CD4-positive, CD25-positive, alpha-beta regulatory T cell (primary cell): ENCODE measurements at places on chromosomes 11 and 22.

- DNase-seq = no peak
These were observed 2.0 kb upstream of the OR51S1 start for GRCh38 chr11:4851033-4851432.

DNA sequence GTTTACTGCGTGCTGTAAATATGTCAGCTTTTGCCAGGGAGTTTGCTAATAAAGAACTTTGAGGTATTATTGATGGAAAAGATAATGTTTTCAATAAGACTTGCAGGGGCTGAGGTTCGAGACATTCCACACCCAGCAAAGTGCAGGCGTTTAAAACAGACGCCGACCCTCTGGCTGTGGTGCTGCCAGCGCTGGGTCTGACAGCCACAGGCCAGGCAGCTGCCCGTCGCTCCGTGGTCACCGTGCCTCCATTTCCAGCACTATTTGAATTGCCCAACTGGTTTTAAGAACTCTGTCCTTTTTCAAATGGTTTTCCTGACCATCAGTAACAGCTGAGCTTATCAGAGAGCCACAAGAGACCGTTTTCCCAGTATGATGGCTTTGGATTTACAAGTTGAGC is 28.1 kb upstream of the ALX4 start:
- no peak for DNase-seq

DNA sequence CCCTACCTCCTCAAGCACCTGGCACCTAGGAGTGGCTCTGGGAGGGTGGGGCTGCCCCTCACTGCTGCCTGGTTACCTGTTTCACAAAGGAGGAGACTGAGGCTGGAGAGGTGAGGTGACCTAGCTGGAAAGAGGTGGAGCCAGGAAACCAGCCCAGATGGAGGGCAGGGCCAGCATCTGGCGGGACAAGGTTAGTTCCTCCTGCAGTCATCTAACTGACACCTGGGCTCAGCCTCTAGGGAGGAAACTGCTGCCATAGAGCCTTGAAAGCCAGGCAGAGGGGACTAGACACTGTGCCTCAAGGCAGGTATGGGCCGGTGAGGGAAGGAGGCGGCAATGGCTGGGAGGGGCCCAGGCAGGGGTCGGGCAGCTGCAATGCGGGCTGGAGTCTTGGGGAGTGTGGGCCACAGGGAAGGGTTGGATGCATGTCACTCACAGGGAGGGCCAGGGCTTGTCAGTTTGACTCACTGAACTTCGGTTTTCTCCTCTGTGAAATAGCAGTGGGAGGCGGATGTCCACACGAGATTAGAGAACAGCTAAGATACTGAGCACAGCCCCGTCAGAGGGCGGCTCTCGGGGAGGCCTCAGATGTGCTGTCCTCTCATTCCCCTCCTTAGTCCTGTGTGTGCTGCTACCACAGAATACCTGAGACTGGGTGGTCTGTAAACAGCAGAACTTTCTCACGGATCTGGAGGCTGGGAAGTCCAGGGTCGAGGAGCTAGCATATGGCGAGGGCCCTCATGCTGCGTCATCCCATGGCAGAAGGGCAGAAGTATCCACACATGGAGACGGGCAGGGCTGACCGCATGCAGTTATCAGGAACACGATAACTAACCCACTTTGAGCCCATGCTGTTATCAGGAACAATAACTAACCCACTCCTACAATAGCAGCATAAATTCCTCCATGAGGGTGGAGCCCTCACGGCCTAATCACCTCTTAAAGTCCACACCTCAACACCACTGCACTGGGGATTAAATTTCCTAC is 16.1 kb downstream of the MGAT3 start:
- no peak for DNase-seq

DNA sequence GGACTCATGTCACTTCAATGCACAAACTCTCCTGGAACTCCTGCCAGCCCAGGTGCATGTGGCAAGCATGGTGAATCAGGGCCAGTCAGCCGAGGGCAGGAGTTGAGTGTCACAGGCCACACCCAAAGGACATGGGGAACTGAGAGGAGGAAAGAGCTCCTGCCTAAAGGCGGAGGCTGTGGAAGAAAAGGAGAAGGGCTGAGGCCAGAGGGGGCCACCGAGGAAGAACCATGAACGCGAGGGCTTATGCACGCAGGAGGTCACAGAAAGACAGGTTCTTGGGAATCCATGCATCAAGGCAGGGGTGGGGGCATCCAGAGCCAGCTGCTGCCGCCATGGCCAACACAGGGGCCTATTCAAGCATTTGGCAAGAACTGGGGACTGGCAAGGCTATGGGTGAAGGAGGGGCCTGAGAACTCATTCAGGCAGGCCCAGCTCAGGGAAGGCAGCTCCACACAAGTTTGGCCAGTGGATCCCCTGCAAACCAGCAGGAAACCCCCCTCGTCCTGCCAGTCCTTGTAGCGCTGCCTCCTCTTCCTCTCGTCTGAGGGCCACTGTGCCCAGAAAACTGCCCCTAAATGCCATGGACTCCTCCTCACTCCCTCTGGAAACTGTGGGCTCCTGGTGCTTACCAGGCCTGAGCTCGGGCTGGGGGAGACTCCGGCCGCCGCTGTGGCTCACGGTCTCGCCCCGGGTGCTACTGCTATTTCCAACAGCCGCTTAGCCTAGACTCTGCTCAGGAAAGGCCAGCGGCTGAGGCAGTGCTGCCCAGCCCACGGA is 15.4 kb downstream of the PPM1F start:
- DNase-seq = no peak

- no peak for DNase-seq
These were observed 108.0 kb upstream of the ANO1 start for GRCh38 chr11:69969890-69970784.

GRCh38 chr11:48002561-48002960 is 22.2 kb downstream of the PTPRJ start:
- peak; percentile 40 for DNase-seq

DNA sequence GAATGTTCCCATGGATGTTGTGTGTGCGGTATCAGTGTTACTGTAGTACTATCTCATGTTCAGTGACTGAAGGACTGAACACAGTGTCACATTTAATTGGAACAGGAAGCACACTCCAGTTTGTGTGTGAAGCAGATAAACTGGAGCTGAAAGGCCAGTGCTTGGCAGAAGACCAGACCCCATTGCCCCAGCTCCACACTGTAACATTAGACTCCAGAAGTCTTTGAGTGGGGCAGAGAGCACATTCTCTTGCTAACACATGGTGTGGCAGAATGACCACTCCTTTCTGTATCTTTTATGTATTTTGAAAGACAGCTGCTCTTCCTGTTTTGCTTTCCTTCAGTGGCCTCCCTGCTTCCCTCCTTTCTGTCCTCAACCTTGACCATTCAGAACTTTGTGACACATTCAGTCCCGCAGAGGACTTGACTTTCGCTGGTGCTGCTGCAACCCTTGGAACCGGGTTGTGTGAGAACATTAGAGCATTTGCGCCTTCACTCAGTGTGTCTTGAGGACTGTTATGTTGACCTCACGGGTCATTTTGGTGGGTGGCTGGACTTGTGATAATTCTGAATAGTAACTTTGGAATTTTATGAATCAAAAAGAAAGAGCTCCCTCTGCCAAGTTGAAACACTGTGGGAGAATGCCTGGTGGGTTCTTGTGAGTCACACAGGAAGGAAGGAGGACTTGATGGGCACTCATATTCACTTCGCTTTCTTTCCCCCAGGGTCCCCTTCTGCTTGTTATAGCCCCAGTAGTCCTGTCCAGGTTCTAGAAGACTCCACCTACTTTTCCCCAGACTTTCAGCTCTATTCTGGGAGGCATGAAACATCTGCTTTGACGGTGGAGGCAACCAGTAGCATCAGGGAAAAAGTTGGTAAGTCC is 26.4 kb downstream of the AMOTL1 start:
- DNase-seq = no peak

- no peak for DNase-seq
These were observed 92.2 kb downstream of the SPATA19 start for GRCh38 chr11:133753150-133753549.

- DNase-seq = no peak
These were observed 5.0 kb upstream of the UBQLNL start for GRCh38 chr11:5521540-5521939.

GRCh38 chr11:37107415-37107814 is 509.4 kb upstream of the RAG2 start:
- no peak for DNase-seq

- no peak for DNase-seq
These were observed 49.4 kb upstream of the JAM3 start for GRCh38 chr11:134019500-134019899.

DNA sequence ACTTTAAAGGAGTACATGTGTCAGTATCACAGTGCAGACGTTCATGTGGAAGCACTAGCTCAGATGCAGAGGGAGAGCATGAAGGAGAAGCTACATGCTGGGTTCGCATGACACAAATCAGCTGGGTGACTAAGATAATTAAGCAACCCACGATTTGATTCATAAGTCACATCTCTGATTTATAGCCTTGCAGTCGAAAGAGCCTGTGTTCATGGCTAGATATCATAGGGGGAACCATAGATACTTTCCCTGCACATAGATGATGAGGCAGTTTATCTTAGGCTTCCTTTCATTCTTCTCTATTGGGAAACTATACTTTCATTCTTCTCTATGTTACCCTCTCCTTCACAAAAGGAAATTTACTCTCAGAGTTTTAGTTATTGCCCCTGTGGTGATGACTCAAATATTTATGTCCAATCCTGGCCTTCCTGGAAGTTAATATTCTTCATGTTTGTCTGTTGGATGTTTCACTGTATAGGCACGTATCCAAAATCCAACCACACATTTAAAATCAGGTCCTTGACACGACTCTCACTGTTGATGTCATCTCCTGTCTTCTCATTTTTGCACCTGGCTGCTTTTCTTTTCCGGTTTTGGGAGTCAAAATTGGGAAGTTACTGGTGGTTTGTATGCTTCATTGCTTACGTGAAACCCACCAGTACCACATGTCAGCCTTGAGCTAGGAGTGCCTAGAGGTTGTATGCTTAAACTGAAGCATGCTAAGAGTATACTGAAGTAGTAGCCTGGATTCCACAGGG is 56.3 kb upstream of the SLC5A12 start:
- no peak for DNase-seq

DNA sequence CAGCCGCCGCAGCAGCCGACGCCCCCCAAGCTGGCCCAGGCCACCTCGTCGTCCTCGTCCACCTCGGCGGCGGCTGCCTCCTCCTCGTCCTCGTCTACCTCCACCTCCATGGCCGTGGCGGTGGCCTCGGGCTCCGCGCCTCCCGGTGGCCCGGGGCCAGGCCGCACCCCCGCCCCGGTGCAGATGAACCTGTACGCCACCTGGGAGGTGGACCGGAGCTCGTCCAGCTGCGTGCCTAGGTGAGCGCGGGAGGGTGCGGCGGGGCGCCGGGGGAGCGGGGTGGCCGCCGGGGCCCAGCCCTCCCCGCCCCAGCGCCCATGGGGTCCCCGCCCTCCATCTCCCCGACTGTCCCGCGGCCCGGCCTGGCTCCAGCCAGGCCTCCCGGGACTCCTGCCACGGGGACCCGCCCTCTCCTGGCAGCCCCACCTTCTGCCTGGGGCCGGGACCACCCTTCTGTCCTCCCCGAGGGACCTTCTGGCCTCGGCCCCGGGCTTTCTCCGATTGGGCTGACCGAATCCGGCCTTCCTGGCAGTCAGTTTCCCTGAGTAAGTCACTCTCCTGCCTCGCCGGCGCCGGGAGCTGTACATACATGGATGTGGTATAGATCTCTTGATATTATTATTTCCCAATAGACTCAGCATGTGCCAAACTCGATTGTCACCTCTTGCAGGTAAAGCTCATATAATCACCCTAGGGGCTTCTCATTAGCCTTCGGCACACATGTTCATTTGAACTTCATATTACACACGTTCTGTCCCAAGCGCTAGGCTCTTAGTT is 720 bp downstream of the PACS1 start:
- no peak for DNase-seq

DNA sequence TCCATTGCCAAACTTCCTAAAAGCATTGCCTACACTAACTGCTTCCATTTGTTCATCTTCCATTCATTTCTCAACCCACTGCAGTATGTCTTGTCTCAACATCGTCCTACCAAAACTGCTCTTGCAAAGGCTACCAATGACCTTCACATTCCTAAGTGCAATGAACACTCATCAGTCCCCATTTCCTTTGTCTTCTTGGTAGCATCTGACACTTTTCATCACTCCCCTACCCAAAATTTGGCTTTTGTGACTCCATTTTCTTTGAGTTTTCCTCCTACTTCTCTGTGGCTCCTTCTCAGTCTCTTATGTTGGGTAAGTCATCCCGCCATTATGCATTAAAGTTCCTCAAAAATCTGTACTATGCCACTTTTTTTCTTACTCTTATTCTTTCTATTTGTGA is 135.4 kb downstream of the CCDC81 start:
- DNase-seq = no peak
